Transverse colon (tissue), 4 donors: ENCODE measurements at places on chromosomes 4 and X. TPM values are rescaled to one million over a fixed set of nuclear protein-coding genes. Genes with fewer than 3 reads are reported as not detected.

GRCh38 chrX:130810561-130810960 lies 92.4 kb downstream of the ENOX2 start:
- no peaks in the 10 kb centered on the region for H3K4me1 ChIP-seq
- H3K27ac ChIP-seq = no peak overlapping the region
- no peaks in the 10 kb centered on the region for H3K27me3 ChIP-seq
- H3K4me3 ChIP-seq = no peak overlapping the region

The SLC2A9 gene
- not detected for total RNA-seq

The GAGE2A gene
- not detected for total RNA-seq

The NLRP2B gene
- total RNA-seq = 0.16 TPM

The SHROOM3 gene
- total RNA-seq = 445 TPM

DNA sequence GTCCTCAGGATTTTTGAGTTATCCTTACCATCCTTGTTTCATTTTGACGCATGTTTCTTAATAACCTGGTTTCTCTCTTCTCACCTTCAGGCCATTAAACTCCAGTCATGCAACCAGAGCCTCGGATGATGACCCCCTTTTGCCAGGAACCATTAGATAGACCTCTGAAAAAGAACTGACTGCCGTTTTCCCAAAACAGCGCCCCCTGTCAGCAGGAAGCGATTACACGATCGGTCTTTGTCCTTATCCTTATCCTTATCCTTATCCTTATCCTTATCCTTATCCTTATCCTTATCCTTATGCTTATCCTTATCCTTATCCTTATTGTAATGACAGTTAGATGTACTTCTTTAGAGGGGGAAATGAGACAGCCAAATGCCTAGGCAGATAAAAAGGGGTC lies 148.4 kb upstream of the ITM2A start:
- H3K27me3 ChIP-seq = no peaks in the 10 kb centered on the region
- no peaks in the 10 kb centered on the region for H3K36me3 ChIP-seq
- no peak overlapping the region for H3K27ac ChIP-seq
- no peaks in the 10 kb centered on the region for H3K4me1 ChIP-seq
- DNase-seq = no peak

DNA sequence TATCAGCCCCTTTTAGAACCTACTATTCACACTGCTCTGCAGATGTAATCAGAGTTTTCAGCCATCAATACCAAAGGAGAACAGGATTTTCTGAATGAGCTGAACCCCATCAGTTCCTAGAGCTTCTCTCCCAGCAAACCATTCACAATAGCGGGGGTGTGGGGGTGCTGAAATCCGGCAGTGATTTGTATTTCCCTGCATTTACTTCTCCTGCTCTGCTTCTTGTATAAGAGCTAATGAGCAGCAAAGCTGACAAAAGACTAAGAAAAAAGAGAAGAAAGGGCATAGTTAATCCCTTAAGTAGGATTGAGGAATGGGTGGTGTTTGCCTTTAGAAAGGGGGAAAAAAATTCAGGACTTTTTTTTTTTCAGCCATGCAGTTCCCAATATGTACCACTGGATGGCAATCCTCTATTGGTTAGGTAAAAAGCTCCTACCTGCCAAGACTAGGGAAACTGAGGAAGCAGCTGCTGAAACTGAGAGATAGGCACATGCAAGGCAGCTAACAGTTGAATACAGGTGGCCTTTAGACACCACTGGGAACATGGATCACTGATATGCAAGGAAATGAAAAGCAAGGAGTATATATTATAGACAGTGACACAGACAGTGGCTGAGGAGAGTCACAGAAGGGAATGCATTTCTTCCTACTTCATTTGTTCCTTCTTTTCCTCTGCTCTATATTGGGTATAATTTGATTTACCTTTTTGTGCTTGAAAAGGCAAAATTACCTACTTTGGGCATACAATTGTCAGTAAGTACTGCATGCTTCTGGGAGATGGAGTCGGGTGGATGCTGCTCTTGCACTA lies 217.9 kb downstream of the HS6ST2 start:
- DNase-seq = no peak
- H3K27ac ChIP-seq = no peak overlapping the region
- no peaks in the 10 kb centered on the region for H3K4me1 ChIP-seq
- H3K36me3 ChIP-seq = no peaks in the 10 kb centered on the region

The TCEANC gene
- 4.9 TPM for total RNA-seq

DNA sequence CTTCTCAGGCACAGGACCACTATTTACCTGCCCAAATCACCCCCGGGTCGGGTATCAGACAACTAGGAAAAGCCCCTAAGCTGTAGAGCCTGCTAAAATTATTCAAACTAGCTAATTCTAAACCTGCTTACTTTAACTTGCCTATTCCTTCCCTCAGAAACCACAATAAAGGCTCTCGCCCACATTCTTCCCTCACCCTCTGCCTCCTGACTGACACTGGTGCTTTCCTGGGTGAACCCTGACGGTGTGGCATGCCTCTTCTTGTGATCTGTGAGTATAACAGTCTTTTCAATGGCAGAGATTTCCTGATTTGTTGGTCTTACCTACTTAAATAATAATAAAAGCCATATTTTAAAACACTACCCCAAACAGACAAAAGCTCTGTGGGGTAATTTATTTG lies 242.1 kb upstream of the ZCCHC13 start:
- no peak overlapping the region for H3K4me3 ChIP-seq
- H3K36me3 ChIP-seq = no peaks in the 10 kb centered on the region

- no peak overlapping the region for H3K4me3 ChIP-seq
- H3K4me1 ChIP-seq = peaks cover 20% of the 10 kb centered on the region
- DNase-seq = no peak
- H3K27me3 ChIP-seq = no peaks in the 10 kb centered on the region
- no peak overlapping the region for H3K27ac ChIP-seq
Measured at GRCh38 chr4:24108567-24108966, 218.7 kb upstream of the PPARGC1A start.

- DNase-seq = no peak
- H3K4me3 ChIP-seq = no peak overlapping the region
Measured at GRCh38 chr4:47367761-47368160, 95.7 kb downstream of the COMMD8 start.

DNA sequence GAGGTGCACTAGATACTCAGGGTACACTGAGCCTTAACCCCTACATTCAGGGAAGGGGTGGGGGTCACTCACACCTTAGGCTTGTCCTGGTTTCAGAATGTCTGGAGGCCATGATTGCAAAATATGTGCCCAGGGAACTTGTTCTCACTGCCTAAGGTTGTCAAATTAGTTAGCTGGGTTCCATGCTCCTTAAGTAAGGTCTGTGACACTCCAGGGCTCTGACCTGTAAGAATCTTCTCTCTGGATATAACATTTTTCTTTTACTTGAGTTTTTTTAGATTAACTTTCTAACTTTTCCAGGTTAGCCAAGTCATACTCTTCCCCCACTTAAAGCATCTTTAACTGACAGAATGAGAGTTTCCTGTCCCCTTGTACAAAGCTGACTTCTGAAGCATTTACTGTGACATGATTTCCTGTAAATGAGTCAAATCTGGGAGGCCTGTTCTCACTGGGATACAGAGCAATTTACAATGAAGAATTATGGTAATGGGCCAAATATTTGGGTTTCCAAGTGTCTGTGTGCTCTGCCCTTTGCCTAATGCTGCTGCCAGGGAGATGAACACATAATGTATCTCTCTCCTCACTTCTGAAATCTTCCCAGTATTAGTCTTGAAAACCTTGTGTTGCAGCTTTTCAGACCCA lies 101.7 kb downstream of the GATB start:
- peak overlapping the region; percentile 63 for H3K27ac ChIP-seq
- no peak overlapping the region for H3K4me3 ChIP-seq
- DNase-seq = no peak
- no peaks in the 10 kb centered on the region for H3K27me3 ChIP-seq
- no peaks in the 10 kb centered on the region for H3K4me1 ChIP-seq

The ERAS gene
- not detected for total RNA-seq

DNA sequence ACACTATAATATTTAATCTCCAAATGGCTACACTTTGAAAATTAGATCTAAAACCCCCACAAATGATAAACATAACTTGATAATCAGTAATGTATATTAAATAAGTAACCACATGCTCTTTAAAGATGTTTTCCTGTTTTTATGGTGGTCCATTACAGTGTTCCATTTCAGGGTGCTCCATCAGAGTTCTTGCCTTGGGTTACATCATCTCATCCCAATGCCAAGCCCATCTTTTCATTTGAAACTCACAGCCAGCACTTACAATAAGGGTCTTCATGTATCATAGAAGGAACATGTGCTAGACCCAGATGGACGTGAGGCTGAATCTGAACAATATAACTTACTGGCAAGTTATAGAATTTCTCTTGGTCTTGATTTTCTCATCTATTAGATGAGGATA lies 10.5 kb upstream of the PAQR3 start:
- H3K36me3 ChIP-seq = no peaks in the 10 kb centered on the region
- no peak overlapping the region for H3K27ac ChIP-seq
- no peak overlapping the region for H3K4me3 ChIP-seq
- no peaks in the 10 kb centered on the region for H3K27me3 ChIP-seq
- no peaks in the 10 kb centered on the region for H3K4me1 ChIP-seq

DNA sequence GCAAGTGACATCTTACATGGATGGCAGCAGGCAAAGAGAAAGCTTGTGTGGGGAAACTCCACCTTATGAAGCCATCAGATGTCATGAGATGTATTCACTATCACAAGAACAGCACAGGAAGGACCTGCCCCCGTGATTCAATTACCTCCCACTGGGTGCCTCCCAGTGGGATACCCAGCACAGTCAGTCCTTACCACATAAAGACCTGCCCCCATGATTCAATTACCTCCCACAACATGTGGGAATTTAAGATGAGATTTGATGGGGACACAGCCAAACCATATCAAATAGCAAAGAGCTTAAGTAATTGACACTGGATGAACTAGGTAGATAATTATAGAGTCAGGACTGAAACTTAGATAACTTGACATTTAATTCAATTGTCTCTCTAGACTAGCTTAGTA lies 85.6 kb downstream of the SLIT2 start:
- no peaks in the 10 kb centered on the region for H3K27me3 ChIP-seq
- H3K27ac ChIP-seq = no peak overlapping the region
- no peaks in the 10 kb centered on the region for H3K36me3 ChIP-seq
- H3K4me1 ChIP-seq = no peaks in the 10 kb centered on the region

The LARP7 gene
- 33.3 TPM for total RNA-seq

DNA sequence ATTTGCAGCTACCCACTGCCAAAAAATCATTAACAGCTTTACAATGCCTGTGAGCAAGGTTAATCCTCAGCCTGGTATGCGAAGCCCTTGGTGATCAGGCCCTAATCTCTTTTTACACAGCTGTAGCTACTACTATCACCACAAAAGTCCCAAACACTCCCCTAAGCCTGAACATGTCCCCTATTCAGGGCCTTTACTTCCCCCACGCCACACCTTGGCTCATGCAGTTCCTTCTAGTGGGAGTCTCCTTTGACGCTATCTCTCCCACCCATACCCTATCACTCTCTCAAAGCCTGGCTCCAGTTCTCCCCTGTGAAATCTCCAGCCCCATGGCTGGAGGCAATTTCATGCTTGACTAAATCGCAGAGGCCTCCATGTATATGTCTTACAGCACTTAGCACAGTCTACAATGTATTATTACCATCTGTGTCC lies 90.6 kb upstream of the CBR4 start:
- no peak for DNase-seq
- no peak overlapping the region for H3K4me3 ChIP-seq
- H3K27ac ChIP-seq = peak overlapping the region; percentile 70
- no peaks in the 10 kb centered on the region for H3K36me3 ChIP-seq
- peaks cover 21% of the 10 kb centered on the region for H3K4me1 ChIP-seq

The SPANXA2 gene
- total RNA-seq = not detected

- no peaks in the 10 kb centered on the region for H3K4me1 ChIP-seq
- no peaks in the 10 kb centered on the region for H3K27me3 ChIP-seq
- no peak overlapping the region for H3K4me3 ChIP-seq
- H3K36me3 ChIP-seq = no peaks in the 10 kb centered on the region
Measured at GRCh38 chr4:110898290-110898689, 275.4 kb upstream of the PITX2 start.

DNA sequence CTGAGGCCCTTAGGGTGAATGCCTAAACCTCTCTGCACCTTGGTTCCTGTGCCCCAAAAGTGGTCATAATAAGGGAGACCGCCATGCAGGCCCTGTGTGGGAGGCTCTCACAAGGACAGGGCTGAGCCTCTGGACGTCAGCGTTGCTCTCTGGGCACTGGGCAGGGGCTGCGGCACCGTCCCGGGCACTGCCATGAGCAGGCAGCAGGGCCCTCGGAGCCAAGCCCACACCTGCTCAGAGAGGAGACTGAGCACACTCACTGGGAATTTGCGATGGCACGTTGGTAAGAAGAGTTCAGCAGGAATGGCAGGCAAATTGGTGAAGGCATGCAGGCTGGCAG lies 123.4 kb downstream of the HMX1 start:
- no peak overlapping the region for H3K27ac ChIP-seq
- H3K36me3 ChIP-seq = no peaks in the 10 kb centered on the region
- DNase-seq = no peak
- no peak overlapping the region for H3K4me3 ChIP-seq
- H3K27me3 ChIP-seq = no peaks in the 10 kb centered on the region
- no peaks in the 10 kb centered on the region for H3K4me1 ChIP-seq

DNA sequence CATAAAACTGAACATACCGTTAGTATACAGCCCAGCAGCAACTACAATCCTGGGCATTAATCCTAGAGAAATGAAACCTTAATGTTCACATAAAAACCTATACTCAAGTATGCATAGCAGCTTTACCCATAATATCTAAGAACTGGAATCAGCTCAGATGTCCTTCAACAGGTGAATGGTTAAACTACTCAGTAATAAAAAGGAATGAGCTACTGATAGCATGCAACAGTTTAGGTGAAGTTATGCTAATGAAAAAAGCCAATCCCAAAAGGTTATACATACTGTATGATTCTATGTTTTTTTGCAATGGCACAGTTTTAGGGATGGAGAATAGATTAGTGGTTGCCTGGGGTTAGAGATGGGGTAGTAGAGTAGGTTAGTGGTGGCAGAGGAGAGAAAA lies 9.3 kb downstream of the HTT start:
- no peak for DNase-seq
- no peak overlapping the region for H3K4me3 ChIP-seq
- H3K36me3 ChIP-seq = no peaks in the 10 kb centered on the region
- H3K27me3 ChIP-seq = no peaks in the 10 kb centered on the region

GRCh38 chr4:38914854-38915253 lies 47.2 kb downstream of the FAM114A1 start:
- H3K4me1 ChIP-seq = peaks cover 6% of the 10 kb centered on the region
- no peaks in the 10 kb centered on the region for H3K36me3 ChIP-seq
- no peak overlapping the region for H3K27ac ChIP-seq
- no peaks in the 10 kb centered on the region for H3K27me3 ChIP-seq
- DNase-seq = no peak

The WAS gene
- 5.9 TPM for total RNA-seq

The GPR50 gene
- total RNA-seq = not detected
